ENCODE measurements at places on chromosomes 6 and 20.

- no peak for DNase-seq
Measured at GRCh38 chr6:40196135-40196518, 261.9 kb upstream of the MOCS1 start.

DNA sequence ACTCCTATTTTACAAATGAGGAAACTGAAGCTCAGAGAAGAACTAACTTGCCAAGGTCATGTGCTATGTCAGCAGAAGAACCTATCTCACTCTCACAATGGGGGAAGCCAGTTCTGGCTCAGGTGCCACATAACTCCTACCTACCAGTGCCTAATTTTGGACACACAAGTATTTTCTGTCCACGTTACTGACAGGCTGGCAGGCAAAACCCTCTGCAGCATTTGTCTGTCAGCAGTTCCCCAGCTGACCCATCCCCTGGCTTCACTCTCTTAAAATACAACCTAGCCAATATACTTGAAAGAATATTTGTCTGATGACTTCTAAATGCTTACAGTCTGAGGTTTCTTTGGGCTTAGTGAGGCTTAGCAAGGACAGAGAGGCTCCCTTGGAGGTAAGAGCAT, 15.5 kb downstream of the GSS start:
- DNase-seq, result no peak

GRCh38 chr6:170046791-170047626, 243.9 kb downstream of the DLL1 start:
- peak; percentile 42 for DNase-seq

DNA sequence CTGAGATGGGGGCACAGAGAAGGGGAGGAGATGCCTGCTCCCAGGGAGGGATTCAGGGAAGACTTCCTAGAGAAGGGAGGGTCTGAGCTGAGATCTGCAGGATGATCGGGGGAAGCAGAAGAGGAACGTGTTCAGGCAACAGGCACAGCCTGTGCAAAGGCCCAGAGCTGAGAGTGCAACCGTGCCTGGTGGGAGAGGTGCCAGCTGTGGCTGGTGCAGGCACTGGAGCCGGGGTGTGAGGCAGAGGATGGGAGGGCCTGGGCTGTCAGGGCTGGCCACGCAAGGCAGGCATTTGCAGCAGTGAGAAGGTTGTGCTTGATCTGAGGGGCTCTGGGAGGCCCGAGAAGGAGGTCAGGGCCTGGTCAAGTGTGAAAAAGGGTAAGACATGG, 27.7 kb downstream of the PTGIS start:
- no peak for DNase-seq

GRCh38 chr6:167851370-167851952, 24.8 kb downstream of the AFDN start:
- no peak for DNase-seq
